T-cell (primary cell): ENCODE measurements at places on chromosomes 4 and X.

DNA sequence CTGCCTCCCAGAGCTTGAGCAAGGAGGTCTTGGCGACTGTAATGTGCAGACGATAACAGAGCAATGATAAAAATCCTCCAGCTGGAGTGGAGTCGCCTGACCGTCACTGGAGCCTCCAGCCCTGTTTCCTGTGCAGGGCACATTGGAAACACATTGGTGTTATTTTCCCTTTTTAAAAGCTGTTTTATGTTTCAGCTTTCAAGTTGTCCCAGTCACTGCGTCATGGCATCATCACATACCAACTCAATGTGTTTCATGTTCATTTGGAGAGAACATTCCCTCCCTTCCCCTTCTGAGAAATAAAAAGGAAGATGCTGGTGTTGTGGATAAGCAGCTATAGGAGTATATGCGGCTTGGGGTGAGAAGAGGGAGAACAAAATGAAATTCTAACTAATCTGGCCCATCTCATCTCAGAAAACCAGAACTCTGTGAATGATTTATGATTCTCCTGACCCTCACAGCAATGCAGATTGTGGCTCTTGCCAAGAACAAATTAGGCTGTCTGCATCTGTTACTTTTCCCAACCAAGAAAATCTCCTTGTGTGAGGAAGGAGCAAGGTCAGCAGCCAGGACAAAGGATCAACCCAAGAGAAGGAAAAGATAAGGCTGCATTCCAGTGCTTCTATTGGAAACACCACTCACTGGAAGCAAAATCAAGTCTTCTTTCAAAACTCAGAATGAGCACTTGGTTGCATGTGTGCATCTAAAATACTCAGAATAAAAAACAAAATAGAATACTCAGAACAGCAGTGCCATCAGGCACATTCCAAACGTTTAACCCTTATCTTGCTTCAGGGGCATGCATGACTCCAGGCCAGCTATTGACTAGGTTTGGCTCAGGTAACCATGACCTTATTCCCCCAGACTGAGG is 134.4 kb downstream of the RASL11B start:
- H3K4me3 ChIP-seq = no peak overlapping the region
- no peak for DNase-seq
- H3K27me3 ChIP-seq = no peaks in the 10 kb centered on the region
- H3K27ac ChIP-seq = no peak overlapping the region
- peaks cover 1% of the 10 kb centered on the region for H3K36me3 ChIP-seq

DNA sequence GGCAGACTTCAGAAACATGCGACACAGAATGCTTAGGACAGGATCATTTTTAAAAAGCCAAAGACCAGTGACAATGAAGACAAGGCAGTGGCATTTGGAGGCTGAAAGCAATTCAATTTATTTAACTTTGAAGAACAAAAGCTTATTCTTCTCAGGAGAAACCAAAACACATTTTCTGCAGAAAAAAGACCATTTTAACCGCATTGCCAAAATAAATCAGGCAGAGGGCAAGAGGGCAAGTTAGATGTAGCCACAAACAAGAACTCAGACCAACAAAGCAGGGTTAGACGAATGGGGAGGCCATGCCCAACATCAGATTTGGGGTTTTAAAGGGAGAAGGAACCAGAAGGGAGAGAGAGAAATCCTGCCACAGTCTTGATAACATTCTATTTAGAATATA is 58.9 kb downstream of the RELL1 start:
- no peaks in the 10 kb centered on the region for H3K27me3 ChIP-seq
- H3K27ac ChIP-seq = no peak overlapping the region
- peaks cover 14% of the 10 kb centered on the region for H3K36me3 ChIP-seq
- no peak overlapping the region for H3K4me3 ChIP-seq
- no peak for DNase-seq
- H3K4me1 ChIP-seq = no peaks in the 10 kb centered on the region

DNA sequence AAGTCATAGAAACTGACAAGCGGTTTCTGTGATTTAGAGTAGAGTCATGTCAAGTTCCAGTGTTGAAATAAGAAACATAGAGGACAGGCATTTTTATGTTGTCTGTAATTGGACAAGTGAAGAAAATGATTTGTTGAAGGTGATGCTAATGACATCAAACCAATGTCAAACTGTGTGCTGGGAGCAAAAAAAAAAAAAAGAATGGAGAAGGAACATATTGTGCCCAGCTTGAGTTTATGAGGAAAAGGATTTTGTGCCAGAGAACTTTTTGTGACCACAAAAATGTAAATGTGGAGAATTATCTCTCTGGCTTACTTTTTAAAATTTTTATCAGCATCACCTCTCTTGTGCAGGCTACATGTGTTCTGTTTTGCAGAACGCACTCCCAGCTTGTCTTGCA is 495.7 kb downstream of the RAPGEF2 start:
- H3K27me3 ChIP-seq = no peaks in the 10 kb centered on the region
- no peak overlapping the region for H3K4me3 ChIP-seq
- H3K36me3 ChIP-seq = no peaks in the 10 kb centered on the region
- no peaks in the 10 kb centered on the region for H3K4me1 ChIP-seq

DNA sequence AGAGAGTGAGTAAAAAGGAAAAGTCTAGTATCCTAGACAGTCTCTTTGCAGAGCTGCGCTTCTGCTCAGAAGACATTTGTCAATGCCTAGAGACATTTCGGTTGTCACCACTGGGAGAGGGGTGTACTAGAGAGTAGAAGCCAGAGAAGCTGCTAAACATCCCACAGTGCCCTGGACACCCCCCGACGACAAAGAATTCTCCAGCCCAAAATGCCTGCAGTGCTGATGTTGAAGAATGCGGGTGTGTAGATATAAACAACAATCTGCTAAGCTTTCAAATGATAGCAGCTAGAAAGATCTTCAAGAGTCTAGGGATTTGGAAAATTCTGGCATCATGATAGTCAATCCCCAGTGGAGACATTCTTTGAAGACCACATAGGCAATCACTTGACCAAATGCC is 90.1 kb downstream of the PALLD start:
- H3K27ac ChIP-seq = no peak overlapping the region
- H3K27me3 ChIP-seq = no peaks in the 10 kb centered on the region
- H3K36me3 ChIP-seq = no peaks in the 10 kb centered on the region

DNA sequence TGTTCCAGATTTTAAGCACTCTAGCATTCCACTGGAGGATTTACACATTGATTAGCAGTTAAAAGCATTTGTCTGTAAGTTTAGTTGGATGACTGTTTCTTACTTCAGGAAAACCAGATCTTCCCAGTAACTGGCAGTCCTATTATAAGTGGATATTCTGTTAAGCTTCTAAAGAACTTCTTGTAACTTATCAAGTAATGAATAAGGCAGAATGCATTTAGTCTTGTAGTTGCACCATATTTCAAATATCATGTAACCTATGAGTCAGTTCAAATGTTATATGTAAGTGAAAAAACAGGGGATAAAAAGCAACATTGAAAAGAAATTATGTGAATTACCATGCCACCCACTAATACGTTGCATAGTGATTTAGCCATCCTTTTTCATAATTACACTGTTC is 30.2 kb upstream of the TENM3 start:
- H3K4me1 ChIP-seq = no peaks in the 10 kb centered on the region
- no peak for DNase-seq
- no peak overlapping the region for H3K4me3 ChIP-seq
- no peak overlapping the region for H3K27ac ChIP-seq
- H3K36me3 ChIP-seq = no peaks in the 10 kb centered on the region
